Cerebellar nuclear complex (tissue), 1 donor: ENCODE measurements at places on chromosomes 2 and 18.

DNA sequence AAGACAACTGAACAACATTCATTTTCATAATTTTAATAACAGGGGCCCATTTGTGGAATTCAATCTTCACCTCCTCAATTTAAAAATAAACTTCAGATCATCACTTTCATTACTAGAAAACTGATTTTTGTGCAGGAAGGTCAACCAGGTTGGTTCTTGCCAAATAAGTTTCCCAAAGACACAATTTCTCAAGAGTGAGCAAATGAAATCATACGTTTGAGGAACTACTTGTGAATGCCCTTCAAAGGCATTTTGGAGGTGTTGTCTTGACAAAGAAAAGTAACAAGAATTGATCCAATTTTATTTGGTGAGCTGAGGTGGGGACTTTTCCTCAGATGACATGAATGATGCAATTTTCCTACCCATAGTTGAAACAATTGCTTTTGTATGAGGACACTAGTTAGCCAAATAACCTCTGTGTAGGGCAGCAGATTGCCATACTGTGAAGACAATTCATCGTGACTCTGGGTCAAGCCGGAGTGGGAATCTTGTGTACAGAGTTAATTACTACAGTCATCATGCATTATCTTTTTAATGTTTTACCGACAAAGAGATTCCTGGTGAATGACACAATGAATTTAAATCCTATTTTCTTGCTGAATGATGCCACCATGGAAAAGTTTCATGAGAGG, 121.8 kb downstream of the TGFA start:
- DNase-seq = no peak

DNA sequence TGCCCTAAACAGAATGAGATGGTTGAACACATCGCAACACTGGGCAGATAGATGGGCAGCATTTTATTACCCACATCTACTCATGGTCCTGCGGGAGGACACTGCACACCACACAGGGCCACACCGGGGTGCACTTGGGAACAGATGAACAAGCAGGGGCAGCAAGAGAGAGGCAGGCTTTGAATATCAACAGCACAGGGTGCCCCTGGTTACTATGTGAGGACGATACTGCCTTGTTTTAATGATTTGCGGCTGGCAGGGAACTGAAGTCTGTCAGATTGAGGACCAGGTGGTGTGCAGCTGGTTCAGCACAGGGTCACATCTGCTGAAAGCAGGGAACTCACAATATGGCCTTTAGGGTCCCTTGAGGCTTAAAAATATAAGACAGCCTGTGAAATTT, 195.7 kb downstream of the PIEZO2 start:
- no peak for DNase-seq

DNA sequence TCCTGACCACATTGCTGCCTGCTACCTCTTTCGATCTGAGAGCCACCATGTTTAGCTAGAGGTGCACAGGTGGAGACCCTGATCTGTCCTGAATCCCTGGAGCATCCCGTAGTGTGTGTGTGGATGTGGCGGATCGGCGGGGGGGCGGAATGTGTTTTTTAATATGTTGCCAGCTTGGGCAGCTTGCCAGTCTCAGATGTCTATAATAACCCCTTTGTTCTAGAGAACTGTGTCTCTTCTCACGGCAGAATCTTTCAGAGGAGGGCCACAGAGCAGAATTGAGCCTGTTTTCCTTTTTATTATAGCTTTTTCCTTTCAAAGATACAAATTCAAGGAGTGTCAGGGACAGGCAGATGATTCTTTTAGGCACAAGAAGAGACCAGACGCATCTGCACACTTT, 934.1 kb upstream of the KLHL29 start:
- DNase-seq = no peak

- DNase-seq = no peak
These were observed 111.8 kb downstream of the STPG4 start for GRCh38 chr2:47043142-47043890.

DNA sequence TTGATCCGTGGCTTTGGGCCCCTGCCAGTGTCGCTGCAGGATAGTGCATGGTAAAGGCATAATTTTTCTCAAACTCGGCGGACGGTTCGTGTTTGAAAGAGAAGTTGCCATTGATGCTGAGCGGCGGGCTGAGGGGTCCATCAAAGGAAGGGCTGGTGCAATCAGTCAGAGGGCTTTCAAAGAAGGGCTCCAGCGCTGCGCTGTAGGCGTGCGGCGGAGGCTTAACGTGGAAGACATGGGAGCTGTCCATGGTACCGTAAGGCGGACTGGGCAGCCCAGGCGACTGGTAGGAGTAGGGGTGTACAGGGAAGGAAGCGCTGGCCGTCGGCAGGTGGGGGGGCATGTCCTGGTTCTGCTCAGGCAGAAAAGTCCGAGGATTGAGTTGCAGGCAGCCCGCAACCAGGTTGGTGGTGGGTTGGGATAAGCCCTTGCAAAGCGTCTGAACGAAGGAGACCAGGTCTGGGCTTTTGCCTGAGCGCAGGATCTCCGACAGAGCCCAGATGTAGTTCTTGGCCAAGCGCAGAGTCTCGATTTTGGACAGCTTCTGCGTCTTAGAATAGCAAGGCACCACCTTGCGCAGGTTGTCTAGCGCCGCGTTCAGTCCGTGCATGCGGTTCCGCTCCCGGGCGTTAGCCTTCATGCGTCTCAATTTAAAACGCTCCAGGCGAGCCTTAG, 2.3 kb downstream of the NEUROD1 start:
- DNase-seq = no peak
